ENCODE measurements at places on chromosomes 11 and 22.

- no peak for DNase-seq
Measured at GRCh38 chr22:30175690-30176288, 70.8 kb downstream of the LIF start.

- DNase-seq: no peak
Measured at GRCh38 chr11:96794152-96794551, 404.3 kb downstream of the JRKL start.

DNA sequence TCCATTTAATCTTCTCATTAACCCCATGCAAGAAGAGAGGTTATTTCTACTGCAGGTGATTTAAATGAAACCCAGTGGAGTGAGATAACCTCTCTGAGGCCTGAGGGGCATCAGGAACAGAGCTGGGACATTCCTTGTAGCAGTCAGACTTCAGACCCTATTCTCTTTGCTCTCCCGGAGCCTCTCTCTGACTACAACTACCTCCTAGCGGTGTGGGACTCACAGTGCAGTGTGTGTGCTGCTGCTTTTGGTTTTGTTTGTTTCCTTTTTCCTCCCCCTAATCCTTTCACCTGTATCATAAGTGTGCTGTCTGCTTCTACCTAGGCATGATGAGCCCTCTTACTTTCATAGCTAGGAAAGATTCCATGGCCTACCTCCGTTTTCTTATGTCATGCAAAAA is 769.6 kb downstream of the NTM start:
- DNase-seq: no peak

GRCh38 chr11:1084561-1085439 is 10.1 kb downstream of the MUC2 start:
- no peak for DNase-seq

DNA sequence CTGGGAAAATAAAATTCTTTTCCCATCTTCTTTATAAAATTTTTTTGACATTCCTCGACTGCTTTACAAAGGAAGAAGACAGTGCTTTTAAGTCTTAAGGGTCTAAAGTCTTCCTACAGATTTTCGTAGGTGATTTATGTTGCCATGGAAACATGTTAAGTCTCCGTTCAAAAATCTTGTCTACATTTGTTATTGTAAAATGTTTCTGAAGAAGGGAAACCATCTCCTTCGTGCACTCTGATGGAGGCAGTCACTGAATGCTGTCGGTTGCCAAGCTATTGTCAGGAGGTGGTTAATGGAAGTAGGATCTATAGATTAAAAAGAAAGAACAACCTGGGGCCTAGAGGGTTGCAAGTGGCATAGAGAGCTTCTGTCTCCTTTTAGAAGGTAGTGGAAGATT is 52.6 kb downstream of the MAP6 start:
- DNase-seq: no peak

DNA sequence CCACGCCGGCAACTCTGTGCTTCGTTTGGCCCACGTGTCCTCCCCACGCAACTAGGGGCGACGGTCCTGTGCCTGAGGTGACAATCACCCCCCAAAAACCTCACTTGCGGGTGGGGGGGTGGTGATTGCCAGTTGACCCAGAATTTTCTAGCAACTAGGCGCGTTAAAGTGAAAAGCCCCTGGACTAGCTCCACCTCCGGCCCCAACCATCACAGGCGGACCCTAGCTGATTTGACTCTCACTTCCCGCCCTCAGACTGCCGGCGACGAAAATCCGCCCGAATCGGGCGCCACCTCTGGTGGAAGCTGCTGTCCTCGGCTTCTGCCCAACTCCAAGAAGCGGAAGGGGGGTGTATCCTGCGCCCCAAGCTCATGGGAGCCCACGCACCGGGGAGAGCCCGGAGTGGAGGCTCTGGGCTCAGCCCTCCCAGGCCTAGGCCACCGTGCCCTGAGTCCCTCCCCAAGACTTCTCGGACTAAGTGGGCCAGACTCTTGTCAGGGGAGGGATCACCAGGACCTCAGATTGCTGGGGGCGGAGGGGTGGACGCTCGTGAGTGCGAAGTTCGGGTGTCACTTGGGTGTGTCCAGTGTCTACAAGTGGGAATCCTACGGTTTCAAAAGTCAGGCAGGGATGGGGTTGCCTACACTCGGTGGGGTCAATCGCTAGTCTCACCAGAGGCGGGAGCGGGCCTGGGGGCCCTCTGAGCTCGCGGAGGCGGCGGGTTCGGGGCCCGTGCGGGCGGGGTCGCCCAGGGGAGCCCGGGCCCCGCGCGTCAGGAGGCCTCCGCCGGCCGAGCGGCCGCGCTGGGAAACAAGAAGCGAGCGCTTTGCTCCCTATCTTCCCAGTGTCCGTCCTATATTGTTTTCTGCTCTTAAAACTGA is 12.3 kb downstream of the PAX6 start:
- DNase-seq: no peak

- no peak for DNase-seq
Measured at GRCh38 chr11:29159552-29160465, 857.0 kb downstream of the KCNA4 start.

DNA sequence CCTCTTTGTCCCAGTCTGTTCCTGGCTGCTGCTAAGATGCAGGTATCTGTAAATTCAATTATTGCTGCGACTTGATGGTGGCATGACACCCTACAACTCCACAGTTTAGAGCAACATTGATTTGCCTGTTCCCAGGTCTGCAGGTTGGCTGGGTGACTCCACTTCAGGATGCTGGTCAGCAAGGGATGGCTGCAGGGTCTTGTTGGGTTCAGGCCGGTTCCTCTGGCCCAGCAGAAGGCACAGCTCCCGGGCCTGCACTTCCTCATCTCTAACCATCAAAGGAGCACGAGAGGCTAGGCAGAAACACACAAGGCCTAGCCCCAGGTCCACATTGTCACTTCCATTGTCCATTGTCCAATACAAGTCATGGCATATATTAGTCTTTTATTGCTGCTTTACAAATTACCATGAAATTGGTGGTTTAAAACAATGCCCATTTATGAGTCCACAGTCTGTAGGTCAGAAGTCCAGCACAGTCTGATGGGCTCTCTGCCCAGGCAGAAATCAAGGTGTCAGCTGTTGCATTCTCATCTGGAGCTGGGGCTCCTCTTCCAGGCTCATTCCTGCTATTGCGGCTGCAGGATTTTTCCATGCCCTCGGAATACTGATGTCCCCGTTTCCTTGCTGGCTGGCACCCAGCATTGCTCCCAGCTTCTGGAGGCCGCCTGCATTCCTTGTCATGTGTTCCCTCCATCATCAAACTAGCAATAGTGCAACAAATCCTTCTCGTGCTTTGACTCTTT is 96.6 kb upstream of the LMO1 start:
- no peak for DNase-seq

GRCh38 chr22:48578138-48579042 is 1249.3 kb downstream of the BRD1 start:
- no peak for DNase-seq

DNA sequence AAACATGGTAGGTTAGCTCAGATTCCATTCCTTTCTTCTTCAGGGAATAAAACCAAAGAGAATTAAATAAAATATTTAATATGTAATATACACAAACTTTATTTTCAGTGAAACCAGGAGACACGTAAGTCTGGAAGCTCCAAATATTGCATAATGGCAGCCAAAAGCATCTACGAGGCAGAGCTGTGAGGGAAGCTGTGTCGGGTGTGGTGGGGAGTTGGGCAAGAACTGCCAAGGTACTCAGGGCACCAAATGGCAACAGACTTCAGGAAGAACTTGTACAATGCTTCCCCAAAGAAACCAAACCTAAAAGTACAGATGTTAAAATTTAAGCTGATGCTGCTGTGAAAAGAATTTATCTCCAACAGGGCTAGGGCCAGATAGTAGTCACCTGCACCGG is 47.5 kb upstream of the C11orf87 start:
- no peak for DNase-seq

All from activated gamma-delta T cell (primary cell).